Right renal pelvis (tissue), 4 donors: ENCODE measurements at places on chromosomes 6 and 20. TPM values are rescaled to one million over a fixed set of nuclear protein-coding genes. Genes with fewer than 3 reads are reported as not detected.

Gene FAM209B
- polyA plus RNA-seq: 0.39 TPM

DNA sequence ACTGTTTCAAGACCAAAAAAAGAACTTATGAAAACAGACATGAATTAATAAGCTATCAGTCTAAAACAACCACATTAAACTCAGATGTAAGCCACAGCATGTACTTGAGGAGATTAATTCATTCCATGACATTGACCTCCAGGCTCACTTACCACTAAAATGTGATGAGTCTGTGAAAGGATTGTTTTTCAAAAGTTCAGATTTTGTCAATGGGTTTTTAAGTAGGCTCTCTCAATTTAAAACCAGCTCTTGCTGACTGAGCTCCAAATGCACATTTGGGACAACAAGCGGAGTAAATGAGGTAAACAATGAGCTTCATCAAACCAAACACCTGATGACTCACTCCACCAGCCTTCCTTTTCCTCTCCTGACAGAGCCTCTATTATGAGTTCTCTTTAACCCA lies 197.0 kb downstream of the SIM1 start:
- no peak for DNase-seq

DNA sequence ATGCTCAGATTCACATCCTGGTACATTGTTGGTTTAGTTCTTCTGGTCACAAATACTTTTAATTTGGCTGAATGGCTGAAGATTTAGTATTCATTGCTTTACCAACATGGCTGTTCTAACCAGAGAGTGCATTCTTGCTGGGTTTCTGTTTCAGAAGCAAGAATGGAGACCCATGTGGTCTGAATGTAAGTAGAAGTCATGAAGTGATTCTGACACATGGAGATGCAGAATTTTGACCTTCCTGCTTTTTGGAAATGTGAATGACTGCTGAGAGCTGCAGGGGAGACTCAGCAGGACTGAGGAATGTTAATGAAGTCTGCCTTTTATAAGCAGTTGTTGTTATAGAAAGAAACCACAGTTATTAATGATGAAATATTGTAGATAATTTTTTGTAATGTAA lies 576.1 kb upstream of the MARCKS start:
- no peak for DNase-seq

Gene TSHZ2
- 14.2 TPM for polyA plus RNA-seq

DNA sequence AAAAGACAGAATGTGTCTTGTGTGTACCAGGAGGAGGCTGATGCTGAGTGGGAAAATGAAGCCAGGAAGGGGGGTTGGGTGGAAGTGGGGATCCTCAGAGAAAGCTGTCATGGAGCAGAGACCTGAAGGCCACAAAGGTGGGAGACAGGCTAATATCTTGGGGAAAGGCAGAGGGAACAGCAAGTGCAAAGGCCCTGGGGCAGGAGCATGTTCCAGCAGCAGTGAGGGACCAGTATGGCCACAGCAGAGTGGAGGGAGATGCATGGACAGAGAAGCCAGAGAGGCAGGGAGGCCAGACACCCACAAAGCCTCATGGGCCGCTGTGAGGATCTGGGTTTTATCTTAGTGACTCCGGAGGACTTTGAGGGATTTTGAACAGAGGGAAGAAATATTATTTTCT lies 254.2 kb upstream of the SULF2 start:
- DNase-seq: no peak

DNA sequence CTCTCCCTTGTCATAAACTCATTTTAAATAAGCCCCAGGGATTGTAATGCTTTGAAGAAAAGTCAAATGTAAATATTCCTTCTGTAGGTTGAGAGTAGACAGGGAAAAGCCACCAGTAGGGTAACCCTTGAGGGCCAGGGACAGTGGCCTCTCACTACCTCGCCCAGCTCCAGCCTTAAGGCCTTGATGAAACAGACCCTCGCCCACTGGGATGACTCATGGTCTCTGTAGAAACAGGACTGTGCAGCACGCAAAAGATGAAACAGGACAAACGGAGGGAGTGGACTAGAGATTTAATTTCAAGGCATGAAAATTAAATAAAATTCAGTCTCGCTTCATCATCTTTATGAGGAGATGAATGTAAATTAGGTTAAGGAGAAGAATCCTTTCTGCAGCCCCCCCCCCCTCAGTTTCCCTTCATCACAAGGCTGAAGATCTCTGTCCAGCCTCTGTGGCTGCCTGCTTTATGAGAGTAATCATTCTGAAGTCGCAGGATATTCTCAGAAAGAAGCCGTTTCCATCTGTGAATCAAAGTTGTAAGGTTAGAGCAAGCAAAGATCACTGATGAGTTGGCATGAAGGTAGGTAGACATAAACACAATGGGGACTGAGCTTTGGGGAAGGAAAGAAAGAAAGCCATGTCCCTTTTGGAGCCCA lies 60.4 kb downstream of the TMEM200A start:
- DNase-seq: no peak

Gene TINAG
- polyA plus RNA-seq: 38.7 TPM

- no peak for DNase-seq
Measured at GRCh38 chr6:35550437-35550836, 37.7 kb upstream of the TULP1 start.

- no peak for DNase-seq
Measured at GRCh38 chr20:2338411-2339066, 42.2 kb upstream of the TGM6 start.

DNA sequence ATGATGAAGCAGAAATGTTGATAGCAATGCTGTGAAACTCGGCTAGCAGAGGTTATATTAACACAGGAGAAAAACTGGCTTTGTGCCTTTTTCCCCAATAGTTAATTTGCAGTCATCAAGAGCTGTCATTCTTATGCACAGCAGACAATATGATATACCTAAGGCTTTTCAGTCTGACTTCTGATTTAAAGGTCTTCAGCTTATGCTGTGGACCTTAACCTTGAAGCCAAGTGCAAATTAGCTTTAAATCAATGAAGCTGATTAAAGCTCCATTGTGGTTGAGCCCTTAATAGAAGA lies 171.6 kb upstream of the ID4 start:
- DNase-seq: no peak

DNA sequence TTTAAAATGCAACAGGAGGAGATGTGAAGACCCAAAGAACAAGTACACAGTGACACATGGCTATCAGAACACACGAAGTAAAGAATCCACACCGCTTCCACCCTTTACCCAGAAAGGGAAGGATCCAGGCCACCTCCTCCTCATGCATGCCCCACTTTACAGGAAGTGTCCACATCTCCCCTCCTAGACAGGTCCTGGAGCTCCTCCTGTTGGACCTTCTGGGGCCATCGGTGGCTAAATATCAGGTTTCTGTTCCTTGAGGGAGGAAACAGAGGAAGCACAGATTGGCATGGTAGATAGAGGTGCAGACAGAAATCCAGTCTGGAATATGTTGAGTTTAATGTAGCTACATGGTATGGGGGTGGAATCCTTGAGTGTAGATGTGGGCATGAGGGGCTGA lies 10.9 kb downstream of the NINL start:
- DNase-seq: no peak

Gene HLA-DQB1
- 4.4 TPM for polyA plus RNA-seq

DNA sequence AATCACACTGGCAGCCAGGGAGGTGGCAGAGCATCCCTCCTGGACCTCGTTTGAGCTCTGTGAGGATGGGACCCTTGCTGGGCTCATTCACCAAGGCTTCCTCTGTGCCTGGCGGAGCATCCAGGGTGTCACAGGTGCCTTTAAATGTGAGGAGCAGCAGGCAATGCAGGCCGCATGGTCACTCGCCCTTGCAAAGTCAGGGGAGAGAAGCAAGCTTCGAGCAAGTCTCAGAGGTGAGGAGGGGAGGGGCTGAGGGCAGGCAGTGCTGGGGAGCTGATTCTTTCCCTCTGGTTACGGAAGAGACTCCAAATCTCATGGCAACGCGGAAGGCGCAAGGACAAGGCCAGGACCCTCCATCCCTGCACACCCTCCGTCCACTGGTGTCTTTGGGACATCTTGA lies 182.7 kb upstream of the PMEPA1 start:
- DNase-seq: no peak

DNA sequence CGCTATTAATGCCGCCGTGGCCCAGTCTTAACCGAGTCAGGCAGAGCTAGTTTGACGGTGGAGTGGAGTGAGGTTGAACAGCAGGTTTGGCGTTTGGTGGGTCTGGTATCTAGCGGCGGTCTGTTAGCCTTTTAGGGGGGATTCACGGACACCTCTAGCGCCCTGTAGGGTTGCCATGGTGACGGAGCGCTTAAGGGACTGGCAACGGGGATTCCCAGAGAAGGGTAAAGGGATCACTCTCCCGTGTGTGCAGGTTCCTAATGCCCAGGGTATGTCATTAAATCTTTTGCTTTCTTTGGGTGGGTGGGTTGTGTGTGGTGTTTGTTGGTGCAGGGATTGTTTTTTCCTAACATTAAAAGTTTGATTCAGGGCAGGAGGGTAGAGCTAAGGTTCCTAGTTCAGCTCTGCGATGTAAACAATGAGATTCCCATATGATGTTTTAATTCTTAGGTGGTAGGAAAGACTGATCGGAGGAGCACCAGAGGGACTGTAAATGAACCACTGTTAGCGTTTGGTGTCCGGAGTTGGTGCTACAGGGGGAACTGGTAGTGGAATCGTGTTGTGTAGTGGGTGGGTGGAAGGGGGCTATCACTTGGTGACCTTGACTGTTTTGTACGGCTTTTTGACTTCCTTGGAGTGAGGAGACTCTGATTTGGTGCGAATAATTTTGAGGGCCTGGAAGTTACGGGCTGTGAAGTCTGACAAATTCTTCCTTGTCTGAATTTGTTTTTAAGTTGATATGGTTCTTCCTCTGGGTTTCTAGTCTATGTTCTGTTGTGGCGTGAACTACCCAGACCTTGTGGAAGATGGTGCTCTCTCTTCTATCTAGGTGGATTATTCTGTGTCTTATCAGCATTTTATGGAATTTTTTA lies 5.0 kb downstream of the BRD2 start:
- peak; percentile 37 for DNase-seq

Gene PI16
- 2.9 TPM for polyA plus RNA-seq
